ENCODE measurements at places on chromosomes 11 and 22. TPM values are rescaled to one million over a fixed set of nuclear protein-coding genes. Genes with fewer than 3 reads are reported as not detected.

Gene ART5
- 0.17 TPM for total RNA-seq

Gene RAB36
- total RNA-seq, result 22.3 TPM

Gene APLNR
- 4.0 TPM for total RNA-seq

Gene CSF2RB
- 5.8 TPM for total RNA-seq

Gene TIGD3
- 0.29 TPM for total RNA-seq

Gene ABTB2
- 9.8 TPM for total RNA-seq

- no peak for DNase-seq
Measured at GRCh38 chr11:31218847-31219246, 150.7 kb downstream of the DCDC1 start.

- no peak for DNase-seq
Measured at GRCh38 chr11:104526006-104526405, 362.1 kb upstream of the PDGFD start.

GRCh38 chr22:28773461-28773867, 969 bp downstream of the CCDC117 start:
- DNase-seq, result no peak

DNA sequence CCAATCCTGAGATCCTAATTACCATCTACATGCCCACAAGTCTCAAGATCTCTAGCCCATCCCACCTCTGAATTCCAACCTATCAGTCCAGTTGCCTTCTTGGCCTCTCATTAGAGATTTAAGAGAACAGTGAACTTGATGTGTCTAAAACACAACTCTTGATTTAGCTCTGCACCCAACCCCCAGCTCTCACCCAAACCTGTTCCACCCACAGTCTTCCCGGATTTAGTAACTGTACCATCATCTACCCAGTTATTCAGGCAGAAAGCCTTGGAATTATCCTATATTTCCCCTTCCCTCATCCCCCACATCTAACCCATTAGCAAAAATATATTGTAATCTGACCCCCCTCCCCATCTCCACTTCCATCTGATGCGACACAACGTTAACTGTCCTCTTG, 24.0 kb upstream of the YWHAH start:
- no peak for DNase-seq

DNA sequence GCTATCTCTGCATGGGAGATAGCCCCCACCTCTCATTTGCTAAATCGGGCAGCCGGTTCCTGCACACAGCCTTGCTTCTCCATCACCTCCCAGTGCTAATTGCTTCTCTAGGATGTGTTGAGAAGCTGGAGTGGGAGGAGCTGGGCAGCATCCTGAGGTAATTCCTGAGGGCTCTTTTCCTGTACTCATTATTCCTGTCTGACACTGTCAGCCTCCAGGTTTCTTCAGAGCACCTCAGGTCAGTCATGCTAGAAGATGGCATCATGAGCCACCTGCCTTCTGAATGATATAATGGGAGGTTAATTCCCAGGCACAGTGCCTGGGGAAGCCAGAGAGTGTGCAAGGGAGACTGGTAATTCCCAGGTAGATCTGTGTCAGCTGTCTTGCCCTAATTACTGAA, 133.0 kb downstream of the RAB38 start:
- DNase-seq, result no peak

Measured in mucosa of gallbladder (tissue), 1 donor.